Liver (tissue), 10 donors: ENCODE measurements at places on chromosomes 4 and X. TPM values are rescaled to one million over a fixed set of nuclear protein-coding genes. Genes with fewer than 3 reads are reported as not detected.

The IRS4 gene
- not detected for total RNA-seq

The UCP1 gene
- total RNA-seq: not detected

The USP26 gene
- total RNA-seq: not detected

The TMEM31 gene
- not detected for total RNA-seq

The CENPVL2 gene
- not detected for total RNA-seq

DNA sequence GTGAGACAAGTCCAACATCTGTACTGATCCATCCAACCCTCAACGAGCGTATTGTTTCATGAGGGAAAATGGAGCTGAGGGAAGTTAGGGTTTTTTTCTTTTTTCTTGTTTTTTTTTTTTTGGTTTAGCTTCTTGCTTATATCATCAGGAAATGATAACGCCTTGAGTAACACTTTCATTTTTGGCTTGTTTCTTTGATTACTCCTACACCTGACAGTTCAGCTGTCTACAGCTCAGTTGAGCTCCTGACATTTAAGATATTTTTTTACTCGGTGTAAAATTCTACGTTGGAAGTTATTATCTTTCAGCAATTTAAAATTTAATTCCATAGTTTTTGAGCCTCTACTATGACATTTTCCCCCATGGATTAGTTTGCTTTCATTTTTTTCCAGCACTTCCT, 691.0 kb upstream of the HTR2C start:
- DNase-seq: no peak

DNA sequence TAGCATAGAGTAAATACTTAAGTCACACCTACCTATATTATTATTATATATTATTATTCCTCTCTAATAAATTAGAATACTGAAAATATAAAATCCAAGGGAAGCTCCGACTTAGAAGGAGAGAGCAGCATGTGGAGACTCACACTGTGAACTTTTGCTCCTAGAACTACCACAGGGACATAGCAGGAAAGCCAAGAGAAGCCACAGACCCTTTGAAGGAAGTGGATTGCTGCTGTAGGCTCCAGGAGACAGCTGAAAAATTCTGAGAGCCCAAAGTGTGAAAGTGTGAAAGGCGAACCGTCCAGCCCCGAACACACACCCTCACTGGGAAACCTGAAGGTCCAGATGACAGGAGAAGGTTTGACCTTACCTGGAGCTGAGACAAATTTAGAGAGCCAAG, 177.0 kb downstream of the FAM13A start:
- no peak for DNase-seq

DNA sequence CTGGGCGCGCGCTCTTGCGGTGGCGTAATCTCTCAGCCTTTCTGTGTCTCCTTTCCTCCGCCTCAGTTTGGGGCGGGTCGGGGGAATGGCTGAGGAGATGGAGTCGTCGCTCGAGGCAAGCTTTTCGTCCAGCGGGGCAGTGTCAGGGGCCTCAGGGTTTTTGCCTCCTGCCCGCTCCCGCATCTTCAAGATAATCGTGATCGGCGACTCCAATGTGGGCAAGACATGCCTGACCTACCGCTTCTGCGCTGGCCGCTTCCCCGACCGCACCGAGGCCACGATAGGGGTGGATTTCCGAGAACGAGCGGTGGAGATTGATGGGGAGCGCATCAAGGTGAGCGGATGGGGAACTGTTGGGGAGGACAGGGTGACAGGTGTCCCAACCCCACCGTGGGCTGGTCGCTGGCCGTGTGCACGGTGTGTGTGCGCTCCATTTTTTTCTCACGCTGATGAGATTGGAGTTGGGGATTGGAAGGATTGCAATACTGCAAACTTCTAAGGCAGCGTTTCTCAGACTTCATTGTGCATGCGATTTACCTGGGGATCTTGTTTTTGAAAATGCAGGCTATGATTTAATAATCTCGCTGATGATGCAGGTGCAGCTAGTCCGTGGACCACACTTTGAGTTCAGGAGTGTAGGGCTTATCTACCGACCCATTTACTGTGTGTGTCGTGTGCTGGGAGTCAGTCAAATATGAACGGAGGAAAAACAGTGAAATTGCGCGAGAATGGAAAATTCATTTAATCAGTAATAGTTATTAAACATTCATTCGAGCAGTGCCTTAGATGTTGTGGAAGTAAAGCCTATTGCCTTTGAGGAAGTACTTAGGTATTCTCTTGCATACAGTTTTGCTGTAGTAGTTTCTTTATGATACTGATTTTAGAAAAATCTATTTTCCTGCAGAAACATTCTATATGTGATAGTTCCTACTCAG, at the start of gene RAB33B:
RAB33B (plus strand) TSS at position 11 of the 935 bp plus-strand sequence; CDS start at position 86, 75 bp downstream.
- DNase-seq: no peak

DNA sequence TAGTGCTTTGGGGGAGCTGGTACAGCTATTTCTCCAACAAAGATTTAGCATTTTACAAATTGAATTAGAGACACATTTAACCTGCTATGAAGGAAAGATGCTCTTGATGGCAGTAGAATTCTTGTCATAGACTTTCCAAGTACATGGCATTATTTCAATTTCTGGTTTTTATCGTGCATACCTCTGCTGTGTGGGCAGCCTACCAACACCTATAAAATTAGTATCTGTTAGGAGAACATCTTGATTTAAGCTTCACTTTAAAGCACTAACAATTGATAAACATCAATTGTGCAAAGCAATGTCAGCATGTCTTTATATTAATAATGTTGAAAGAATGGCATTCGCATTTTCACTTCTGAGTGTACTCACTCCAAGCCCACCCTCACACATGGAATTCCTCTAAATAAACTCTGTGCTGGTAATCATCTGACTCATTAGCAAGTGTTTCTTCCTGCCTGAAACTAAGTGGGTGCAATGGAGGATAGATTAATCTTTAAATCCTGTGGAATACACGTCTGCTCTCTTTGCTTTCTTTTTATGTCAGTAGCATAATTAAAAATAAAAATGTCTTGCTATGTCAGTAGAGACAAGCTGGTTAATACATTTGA, 279.8 kb upstream of the MAGEB18 start:
- DNase-seq: no peak

DNA sequence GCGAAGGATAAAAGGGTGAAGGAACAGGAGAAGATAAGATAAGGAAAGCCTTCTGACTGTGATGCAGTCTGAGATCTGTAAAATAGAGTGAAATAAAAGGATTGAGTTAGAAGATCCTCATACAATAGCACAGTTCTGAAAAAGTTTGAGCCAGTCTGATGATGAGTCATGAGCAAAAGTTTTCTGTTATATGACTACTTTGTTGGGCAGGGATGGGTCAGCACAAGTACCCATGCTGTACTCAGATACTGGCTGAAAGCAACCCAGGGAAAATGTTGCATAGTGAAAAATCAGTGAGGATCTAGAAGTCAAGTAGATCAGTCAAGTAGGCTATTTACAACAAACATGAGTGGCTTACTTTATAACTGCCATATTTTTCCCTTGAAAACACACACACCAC, 253.5 kb downstream of the PCDH10 start:
- DNase-seq: no peak

DNA sequence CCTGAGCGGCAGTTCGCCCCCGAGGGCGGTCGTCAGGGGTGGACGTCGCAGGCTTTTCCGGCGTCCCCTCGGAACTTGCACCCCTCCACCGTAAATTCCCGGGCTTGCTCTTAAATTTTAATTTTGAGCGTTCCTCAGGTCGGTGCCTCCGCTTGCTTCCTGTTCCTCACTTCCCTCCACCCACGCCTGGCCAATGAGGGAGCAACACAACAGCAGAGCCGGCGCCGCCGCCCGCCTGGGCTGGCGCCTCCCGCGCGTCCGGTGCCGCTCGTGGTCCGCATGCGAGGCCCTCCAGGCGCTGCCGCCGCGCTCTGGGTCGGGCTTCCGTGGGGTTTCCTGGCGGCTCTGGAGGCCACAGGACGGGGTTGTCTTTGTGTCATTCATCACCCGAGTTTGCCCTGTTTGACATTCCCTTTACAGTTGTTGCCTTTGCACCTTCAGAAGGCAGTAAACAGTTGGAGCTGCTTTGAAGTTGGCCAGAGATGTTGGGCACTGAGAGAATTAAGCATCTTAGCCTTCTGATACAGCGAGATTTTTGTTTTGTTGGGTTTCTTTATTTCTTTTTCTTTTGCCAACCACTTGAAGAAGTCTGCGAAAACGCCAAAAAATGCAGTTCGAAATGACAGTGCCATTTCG, 692 bp downstream of the SPCS3 start:
- peak; percentile 85 for DNase-seq

DNA sequence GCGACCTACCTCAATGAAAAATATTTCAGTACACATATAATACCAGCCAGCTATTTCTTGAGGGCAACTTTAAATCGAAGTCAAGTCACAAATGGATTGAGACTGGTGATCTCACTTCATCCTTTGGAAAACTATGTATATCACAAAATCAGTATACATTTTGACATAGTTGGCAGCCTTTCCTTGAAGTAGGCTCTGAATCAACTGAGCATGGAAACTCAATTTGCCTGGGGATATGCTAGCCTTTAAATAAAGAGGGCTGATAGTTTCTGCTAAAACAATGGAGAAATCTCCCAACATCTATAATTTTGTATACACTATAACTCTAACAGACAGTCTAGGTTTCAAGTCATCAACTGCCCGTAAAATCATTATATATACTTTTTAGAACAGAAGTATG, 282.8 kb upstream of the TENM3 start:
- no peak for DNase-seq

- no peak for DNase-seq
Measured at GRCh38 chr4:123415977-123416376, 19.4 kb downstream of the SPRY1 start.

- no peak for DNase-seq
Measured at GRCh38 chr4:24805566-24805965, 10.2 kb downstream of the SOD3 start.

GRCh38 chr4:83340692-83341343, 6.2 kb upstream of the HPSE start:
- DNase-seq: no peak

- no peak for DNase-seq
Measured at GRCh38 chr4:7334521-7335275, 100.0 kb downstream of the PSAPL1 start.

DNA sequence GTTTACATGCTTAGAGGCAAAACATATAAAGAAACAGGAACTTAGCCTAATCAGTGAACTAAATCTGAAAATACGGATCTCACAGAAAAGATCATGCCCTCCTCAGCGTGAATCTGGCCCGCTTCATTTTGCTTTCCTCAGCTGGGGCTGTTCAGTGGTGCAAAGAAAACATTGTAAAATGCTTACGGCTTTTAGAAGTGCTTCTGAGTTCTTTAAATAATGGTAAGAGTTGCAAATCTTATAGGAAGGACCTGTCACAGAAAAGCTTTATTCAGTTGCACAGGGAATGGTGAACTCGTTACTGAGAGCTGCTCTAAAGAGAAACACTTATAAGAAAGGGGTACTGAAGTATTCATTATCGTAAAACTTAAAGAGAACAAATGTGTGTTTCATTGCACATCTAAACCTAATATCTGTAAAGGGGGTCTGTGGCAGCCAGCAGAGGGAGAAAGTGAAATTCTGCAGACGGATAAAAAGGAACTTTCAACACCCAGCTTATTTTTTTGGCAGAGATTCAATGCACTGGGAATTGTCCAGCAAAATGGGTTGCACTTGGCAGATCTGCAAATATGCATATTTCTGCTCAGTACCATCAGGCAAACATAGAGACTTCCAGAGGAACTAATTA, 139.2 kb upstream of the ANK2 start:
- DNase-seq: no peak

DNA sequence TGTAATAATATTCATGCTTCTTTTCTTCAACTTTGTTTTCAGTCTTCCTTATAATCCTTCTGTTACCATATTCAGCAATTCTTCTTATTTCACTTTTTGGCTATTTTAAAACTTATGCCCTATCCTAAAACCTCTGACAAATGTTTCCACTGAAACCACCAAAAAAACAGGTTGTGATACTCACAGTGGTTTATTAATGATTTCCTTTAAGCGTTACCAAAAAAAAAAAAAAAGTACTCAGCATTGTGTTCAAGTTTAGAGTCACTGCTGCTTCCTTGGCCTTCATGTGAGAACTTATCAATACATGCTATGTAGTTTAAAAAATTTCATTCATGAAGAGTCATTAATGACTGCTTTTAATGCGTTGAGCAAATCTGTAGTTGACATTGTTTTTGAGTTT, 35.4 kb upstream of the UGT2A3 start:
- DNase-seq: no peak

DNA sequence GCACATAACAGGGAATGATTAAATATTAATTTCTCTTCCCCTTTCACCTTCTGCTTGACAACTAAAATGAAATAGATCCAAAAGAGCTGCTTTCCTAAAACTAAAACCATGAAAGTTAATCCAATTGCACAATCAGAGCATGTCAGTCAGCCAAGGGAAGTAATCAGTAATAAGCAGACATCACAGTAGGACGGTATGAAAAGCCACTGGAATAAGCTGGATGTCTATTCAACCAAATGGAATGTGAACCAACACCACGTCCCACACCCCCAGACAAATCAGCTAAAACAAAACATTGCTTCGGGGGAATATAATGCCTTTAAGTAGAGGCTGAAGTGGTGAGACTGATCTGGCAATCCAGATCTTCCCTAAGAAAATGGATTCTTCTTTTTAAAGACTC, 859.4 kb upstream of the FTHL17 start:
- no peak for DNase-seq

- peak; percentile 34 for DNase-seq
Measured at GRCh38 chrX:130539721-130540321, 138.0 kb downstream of the RBMX2 start.

- no peak for DNase-seq
Measured at GRCh38 chrX:132565273-132565672, 76.4 kb upstream of the MBNL3 start.

DNA sequence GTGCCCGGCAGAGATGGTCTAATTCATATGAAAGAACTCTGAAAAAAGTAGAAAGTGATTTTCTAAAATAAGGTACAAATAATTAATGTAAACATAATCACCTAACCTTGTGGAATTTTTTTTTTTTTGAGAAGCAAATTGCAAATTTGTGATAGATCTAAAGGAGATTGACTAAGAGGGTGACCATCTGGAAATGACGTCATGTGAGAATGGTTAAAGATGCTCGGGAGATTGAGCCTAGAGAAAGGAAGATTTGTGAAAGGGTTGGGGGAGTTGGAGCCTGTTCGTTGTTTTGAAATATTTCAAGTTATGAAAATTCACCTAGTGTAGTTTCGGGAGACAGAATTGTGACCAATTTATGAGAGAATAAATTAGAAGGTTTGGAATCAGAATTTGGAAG, 115.7 kb upstream of the ANK2 start:
- no peak for DNase-seq

DNA sequence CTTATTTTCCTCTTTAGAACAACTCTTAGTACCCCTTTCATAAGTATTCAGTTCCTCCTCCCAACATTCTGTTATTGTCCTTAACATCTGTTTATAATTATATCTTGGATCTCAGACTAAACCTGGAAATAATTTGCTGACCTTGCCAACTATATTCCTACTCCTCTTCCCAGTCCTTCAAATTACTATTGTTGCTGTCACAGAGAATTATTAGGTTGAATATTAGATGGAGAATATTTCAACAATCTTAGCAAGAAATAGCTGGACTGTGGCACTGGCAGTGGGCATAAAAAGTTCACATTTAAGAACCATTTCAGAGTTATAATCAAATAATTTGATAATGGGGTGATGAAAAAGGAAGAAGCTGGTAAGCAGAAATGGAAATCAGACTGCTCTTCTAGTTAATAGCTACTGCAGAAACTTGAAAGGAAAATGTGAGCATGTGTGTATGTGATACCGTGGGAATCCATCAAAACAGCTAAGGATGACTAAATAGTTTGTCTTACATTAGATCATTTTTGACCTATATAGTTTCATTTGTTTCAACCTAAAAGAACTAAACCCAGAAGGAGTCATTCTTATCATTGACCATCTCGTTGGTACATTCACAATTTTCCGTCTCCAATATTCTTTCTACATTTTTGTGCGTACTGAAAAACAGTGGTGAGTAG, 43.3 kb upstream of the PRDM8 start:
- no peak for DNase-seq
